Activated CD8-positive, alpha-beta memory T cell treated with anti-CD3 and anti-CD28 coated beads for 4 hours (primary cell): ENCODE measurements at places on chromosomes 5 and 9.

GRCh38 chr9:134833294-134833880, 47.2 kb upstream of the FCN2 start:
- DNase-seq = no peak

DNA sequence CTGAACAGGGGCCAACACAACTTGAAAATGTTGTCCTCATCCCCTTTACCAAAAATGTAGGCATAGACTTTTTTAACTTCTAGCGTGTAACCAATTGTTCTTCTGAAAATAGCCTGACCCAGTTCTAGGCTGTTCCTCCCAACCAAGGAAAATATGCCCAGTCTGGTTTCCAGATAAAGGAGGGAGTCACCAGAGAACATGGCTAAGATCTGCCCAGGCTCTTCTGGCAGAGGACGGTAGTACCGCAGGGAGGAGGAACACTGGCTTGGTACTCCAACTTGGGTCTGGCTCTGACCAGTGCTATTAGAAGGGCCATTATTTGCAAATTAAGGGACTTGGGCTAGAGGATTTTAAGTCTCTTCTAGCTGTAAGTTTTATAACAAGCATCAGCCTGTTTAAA, 63.1 kb downstream of the GRAMD2B start:
- DNase-seq = no peak

- DNase-seq = no peak
Observed at GRCh38 chr9:94909250-94909894, 182.9 kb downstream of the AOPEP start.

- DNase-seq = no peak
Observed at GRCh38 chr9:113436728-113437515, 26.4 kb downstream of the C9orf43 start.

GRCh38 chr9:115057559-115057958, 60.4 kb downstream of the TNC start:
- DNase-seq = no peak

DNA sequence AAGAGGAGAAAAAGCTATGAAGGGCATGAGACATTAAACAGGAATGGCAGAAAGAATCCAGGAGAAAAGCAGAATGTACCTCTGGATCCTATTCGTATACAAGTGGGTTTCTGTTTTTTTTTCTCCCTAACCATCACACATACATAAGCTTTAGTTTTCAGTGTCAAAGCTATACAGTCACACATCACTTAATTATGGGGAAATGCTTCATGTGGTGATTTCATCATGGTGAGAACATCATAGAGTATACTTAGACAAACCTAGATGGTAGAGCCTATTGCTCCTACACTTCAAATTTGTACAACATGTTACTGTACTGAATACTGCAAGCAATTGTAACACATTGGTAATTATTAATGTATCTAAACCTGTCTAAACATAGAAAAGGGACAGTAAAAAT, 290.6 kb downstream of the AOPEP start:
- DNase-seq = no peak

DNA sequence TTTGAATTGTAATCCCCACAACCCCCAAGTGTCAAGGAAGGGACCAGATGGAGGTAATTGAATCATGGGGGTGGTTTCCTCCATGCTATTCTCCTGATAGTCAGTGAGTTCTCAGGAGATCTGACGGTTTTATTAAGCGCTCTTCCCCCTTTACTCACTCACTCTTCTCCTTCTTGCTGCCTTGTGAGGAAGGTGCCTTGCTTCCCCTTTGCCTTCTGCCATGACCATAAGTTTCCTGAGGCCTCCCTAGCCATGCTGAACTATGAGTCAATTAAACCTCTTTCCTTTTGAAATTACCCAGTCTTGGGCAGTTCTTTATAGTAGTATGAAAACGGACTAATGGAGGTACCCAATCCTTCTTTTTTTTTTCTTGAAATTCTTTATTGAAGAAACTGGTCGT, 2.2 kb upstream of the CEP120 start:
- DNase-seq = no peak

- DNase-seq = no peak
Observed at GRCh38 chr9:70901746-70902145, 219.7 kb downstream of the TRPM3 start.

DNA sequence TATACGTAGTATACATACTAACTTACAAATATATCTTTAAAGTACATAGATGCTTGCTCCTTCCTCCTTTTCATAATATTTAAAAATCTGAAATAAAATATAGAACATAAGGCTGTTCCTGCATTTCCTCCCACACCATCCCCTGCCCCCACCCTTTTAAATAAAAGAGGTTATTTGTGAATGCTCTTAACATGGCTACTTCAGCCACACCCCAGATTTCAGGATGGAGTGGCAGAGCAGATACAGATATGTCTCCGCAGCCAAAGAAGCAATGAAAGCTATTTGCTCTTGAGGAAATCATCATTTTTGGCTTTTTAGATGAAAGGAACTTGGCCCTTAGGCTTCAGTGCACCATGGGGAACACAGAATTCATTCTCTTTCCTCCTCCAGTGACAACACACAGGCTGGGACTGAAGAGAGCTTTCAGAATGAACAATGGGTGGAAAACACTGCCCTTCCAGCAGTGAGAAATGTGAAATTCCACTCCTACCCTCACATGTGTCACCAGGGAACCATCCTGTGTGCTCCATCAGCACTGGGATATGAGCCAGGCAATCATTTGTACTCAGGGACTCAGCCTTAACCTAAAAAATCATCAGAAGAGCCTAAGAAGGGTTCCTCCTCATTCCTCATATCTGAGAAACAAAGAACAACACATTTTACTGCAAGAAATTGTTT, 134.3 kb downstream of the PPP2R2B start:
- no peak for DNase-seq

DNA sequence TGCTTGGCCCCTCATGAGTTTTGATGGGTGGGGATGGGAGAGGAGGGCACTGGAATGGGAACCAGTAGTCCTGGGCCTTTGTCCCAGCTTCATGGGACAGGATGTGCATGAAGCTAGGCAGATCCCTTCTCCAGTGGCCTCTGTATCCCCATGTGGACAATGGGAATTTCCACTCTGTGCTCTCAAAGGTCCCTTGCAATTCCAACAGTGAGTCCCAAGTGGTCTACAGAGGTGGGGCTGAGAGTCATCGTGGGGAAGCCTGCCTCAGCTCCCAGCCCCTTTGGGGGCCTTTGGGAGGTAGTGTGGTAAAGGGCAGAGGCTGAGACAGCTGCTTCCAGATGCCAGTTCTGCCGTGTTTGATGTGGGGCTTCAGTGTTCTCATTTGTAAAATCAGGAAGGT, 1.9 kb upstream of the PHYHD1 start:
- no peak for DNase-seq

- DNase-seq = no peak
Observed at GRCh38 chr5:118968925-118969375, 19.4 kb downstream of the DTWD2 start.

DNA sequence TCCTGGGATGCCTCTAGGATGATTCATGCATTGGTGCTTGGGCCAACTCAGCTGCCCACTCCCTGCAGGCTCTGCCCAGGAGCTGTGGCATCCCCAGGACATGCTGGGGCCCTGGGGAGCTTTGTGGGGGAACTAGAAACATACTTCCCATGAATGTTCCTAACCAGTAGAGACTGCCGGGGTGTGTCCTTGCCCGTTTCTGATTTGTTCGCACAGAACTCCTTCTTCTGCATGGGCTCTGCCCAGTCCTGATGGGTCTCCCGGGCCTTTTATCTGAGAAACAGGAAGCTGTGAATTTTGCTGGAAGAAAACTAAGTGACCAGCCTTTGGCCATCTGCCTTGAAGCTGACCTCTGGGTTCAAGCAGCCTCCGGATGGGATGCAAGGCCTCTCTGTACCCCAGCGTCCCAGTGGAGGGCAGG, 71.6 kb upstream of the RNU6ATAC start:
- no peak for DNase-seq

GRCh38 chr5:10123254-10123989, 126.3 kb downstream of the ATPSCKMT start:
- DNase-seq = no peak

- DNase-seq = no peak
Observed at GRCh38 chr5:168086104-168086610, 205.3 kb upstream of the WWC1 start.

GRCh38 chr9:93893899-93894690, 61.1 kb downstream of the BARX1 start:
- DNase-seq = no peak

- no peak for DNase-seq
Observed at GRCh38 chr5:138698713-138699112, 54.5 kb upstream of the CTNNA1 start.

GRCh38 chr5:133145436-133146170, 93.8 kb downstream of the HSPA4 start:
- no peak for DNase-seq

DNA sequence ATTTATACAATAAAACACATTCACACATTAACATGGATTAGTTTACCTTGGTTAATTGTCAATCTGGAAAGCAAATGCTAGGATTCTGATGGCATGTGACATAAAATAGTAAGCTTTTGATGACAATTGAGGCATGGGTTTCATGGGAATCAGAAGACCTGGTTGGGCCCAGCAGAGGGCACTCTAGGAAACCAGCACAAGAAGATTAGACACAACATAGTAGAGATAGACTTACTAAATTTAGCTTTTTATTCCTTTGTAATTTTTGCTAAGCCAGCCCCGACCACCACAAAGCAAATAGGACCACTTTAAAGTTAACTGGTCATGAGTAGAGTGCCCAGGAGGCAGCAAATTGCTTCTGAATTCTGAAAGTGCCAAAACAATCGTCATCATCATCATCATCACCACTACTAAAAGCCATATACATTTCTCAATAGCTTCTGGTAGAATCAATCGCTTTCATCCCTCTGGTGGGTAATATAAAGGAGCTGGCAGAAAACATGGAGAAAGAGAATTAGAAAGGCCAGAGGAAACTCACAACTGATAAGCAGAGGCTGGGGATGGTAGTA, 163.2 kb downstream of the ARRDC3 start:
- no peak for DNase-seq

DNA sequence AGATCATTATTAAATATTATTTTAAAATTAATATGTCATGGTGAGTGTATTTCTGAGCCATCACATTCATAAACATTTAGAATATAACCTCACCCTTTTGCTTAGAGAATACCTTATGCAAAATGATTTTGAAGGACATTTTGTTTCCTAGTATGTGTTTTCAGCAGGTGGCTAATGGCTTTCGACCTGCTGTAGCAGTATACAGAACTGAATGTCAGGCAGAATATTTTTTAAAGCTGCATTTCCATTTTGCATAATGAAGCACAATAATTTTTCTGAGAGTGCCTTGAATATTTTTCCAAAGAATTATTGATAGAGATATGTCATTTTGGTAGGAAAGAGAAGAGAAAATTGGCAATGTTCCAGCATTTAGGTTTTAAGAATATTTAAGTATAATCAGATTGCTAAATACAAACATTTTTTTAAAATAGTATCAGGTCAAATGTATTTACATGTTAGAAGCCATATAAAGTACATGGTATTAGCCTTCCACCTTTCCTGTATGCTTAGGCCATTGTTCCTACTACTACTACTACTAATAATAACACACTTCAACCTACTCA, 42.3 kb downstream of the PAM start:
- no peak for DNase-seq

GRCh38 chr5:1488882-1489680, 34.7 kb downstream of the LPCAT1 start:
- no peak for DNase-seq

DNA sequence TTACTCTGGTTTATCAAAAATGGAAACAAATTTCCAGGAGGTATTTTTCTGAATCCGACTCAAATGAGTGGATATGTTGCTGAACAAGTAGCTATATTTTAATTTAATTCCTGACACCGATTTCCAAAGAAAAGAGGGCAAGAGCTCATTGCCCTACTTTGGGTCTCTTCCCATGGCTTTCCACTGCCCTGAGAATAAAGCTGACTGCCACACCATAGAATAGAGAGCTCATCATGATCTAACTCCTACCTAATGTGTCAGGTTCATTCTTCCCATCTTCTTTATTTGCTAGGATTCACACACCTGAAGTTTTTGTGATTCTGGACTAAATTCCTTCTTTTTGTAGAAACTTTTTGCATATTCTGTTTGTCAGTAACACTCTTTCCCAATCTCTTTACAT, 792.1 kb downstream of the DTWD2 start:
- no peak for DNase-seq

DNA sequence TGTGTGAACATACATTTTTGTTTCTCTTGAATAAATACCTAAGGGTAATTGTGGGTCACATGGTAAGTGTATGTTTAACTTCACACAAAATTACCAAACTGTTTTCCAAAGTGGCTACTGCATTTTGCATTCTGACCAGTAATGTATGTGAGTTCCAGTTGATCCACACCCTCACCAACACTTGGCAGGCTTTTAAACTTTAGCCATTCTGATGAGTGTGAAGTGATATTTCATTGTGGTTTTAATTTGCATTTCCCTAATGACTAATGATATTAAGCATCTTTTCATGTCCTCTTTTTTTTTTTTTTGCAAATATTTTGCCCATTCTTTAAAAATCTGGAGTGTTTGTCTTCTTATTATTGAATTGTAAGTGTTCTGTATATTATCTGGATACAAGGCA, 53.5 kb upstream of the MAST4 start:
- no peak for DNase-seq

- DNase-seq = no peak
Observed at GRCh38 chr5:2158767-2159166, 276.0 kb upstream of the IRX4 start.

GRCh38 chr5:151810897-151811296, 39.1 kb downstream of the G3BP1 start:
- no peak for DNase-seq

DNA sequence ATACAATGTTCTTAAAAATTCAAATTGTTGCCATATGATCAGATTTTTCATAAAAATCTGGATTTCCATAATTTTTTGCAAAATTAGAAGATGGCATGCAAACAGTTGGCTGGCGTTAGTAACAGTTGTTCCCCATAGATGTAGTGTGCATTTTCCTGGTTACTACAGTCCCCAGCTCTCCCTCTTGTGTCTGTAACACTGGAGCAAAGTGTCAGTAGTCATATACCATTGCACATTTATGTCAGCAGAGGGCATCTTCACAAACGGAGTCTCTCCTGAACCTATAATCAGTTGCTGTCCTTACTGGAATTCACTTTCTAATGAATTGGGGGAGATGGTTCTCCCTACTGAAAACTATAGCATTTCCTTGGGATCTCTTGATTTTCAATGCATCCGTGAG, 44.7 kb upstream of the DMAC1 start:
- no peak for DNase-seq

- DNase-seq = no peak
Observed at GRCh38 chr9:4820168-4820567, 27.4 kb downstream of the RCL1 start.

GRCh38 chr9:15480028-15480427, 30.7 kb downstream of the PSIP1 start:
- no peak for DNase-seq

- no peak for DNase-seq
Observed at GRCh38 chr5:36310138-36310537, 8.4 kb upstream of the RANBP3L start.

DNA sequence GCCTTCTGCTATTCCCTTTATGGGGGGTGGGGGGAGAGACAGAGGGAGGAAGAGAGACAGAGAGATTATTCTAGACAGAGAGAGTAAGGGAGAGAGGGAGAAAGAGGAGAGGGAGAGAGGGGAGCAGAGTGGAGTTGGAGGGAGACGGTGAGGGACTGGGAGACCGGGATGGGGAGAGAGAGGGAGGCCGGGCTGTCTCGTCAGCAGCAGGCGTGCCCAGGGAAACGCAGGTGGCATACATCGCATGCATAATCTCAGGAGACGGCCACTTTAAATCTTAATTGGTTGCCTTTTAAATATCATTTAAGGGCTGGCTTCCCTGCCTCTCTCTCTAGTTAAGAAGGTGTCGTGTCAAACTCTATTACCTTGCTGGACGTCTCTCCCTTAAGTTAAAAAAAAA, 8.4 kb downstream of the IRX4 start:
- DNase-seq = no peak

GRCh38 chr9:19380826-19381075, 715 bp upstream of the RPS6 start:
- DNase-seq = no peak
